CD4-positive, alpha-beta T cell treated with Interleukin-1 beta for 1 hour (primary cell): ENCODE measurements at places on chromosomes 2 and 18.

DNA sequence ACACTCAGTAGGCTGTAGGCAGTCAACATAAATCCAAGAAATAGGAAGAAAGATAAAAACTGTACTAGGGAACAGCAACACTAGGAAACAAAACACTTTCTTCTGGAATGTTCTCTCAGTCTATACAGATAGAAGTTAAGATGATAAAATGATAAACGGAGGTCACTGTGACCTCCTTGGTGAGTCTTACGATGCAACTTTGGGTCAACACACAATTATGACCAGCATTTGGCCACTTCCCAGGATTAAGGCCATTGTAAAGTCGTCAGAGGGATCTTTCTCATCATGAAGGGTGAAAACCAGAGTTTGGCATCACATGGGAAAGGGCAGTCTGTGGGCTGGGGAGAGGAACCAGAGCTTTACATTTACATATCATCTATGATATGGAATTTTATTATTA, 33.4 kb downstream of the LAMA3 start:
- DNase-seq = no peak

- no peak for DNase-seq
These were observed 224.9 kb downstream of the INSIG2 start for GRCh38 chr2:118312969-118313756.

DNA sequence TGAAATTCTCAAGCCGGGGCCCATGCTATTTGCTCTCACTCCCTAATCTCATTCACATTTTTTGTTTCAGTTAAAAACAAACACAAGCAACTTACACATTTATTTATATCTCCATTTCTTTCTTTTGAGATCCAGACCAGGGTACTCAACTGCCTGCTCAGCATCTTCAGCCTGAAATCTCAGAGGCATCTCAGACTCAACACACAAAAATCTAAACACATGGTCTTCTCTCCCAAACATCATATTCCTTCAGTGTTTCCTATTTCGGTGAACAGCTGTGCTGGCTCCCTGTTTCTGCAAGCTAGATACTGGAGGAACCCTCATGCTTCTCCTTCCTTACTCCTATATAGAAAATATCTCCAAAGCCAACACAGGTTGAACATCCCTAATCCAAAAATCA, 11.3 kb upstream of the RTTN start:
- DNase-seq = no peak

DNA sequence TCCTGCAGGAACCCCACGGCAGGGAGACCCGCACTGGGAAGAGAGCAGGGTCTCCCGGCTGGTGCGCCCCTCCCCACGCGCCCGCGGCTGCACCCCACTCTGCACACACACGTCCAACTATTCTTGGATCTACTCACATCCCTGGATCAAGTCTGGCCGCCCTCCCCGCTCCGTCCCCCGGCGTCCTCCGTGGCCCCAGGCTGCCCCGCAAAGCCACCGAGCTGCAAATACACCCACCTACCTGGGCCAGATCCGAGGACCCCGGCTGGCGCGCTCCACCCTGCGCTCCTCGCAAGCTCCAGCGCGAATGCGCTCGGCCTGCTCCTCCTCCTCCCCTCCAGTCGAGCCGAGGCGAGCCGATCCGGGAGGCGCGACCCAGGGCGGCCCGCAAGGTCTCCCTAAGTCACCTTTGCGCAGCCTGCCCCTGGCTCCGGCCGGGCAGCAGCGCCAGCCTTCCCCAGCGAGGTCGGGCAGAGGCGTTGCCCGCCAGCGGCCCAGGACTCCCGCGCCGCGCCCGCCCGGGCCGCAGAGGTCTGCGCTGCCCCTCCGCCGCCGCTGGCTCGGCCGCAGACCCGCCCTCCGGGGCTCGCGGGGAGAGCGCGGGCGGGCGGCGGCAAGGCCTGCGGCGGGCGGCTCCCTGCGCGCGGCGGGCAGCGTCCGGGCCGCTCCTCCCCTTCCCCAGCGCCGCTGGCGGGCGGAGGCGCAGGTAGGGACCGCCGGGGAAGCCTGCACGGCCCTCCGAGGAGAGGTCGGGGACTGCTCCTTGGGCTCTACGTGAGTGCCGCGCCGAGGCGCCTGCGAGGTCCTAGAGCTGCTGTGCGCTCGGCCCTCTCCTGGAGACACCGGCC, 126.0 kb downstream of the OSBPL1A start:
- DNase-seq = peak; percentile 11

DNA sequence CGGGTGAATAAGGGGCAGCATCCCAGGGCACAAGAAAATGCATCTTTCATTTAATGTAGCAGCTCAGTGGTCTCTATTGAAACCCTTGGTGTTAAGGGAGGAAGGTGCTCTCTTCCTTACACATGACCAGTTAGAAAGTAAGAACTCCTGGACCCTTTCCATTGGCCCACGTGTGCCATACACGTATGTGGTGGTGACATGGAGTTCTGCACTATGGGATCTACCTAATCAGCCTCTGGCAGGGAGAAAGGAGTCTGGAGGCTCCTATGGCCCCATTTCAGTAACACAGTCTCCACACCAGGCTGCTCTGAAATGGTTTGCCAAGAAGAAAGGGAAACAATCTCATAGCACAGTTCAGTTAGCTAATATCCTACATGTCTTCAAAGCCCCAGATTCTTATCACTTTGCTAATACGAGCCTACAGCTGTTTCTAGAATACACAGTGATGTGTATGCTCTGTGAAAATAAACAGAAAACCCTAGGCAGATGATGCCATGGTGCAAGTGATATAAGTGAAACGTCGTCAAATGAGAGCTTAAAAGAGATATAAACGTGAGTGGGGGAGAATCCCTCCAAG, 7.0 kb downstream of the EFEMP1 start:
- no peak for DNase-seq

GRCh38 chr2:41943159-41943558, 104.7 kb upstream of the PKDCC start:
- no peak for DNase-seq
